ENCODE measurements at places on chromosomes 13 and 19. TPM values are rescaled to one million over a fixed set of nuclear protein-coding genes. Genes with fewer than 3 reads are reported as not detected.

DNA sequence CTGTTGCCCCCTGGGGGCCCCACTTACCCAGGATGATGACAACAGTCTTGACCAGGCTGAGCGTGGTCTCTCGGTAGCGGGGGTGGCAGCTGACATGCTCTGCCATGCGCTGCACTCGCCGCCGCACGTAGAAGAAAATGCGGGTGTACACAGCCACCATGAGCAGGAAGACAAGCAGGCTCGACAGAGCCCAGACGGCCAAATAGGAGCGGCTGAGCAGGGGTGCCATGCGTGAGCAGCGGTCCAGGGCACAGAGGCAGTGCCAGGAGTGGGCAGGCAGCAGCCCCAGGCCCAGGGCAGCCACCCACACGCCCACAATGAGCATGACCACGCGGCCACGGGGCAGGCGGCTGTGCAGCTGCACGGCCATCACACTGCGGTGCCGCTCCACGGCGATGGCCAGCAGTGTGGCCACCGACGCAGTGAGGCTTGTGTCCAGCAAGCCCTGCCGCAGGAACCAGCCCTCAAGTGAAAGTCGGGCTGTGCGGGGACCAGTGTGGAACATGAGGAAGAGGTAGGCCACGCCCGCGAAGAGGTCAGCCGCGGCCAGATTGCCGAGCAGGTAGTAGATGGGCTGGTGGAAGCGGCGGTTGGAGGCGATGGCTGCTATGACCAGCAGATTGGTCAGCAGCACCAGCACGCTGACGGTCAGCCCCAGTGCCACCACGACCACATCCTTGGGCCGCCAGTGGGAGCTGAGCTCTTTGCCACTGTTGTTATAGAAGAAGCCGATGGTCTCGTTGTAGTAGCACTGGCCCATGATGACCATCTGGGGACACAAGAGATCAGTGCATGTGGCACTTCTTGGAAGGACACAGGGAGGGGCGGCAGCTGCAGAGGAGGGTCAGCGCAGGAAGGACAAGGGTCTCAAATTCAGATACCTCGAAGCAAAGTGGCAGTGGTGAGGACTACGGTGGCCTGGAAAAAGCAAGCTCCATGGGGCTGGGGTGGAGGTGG, 1.2 kb downstream of the LPAR2 start:
- peak overlapping the region; percentile 92 for H3K27ac ChIP-seq
- DNase-seq = no peak
- peaks cover 35% of the 10 kb centered on the region for H3K36me3 ChIP-seq

GRCh38 chr19:39133431-39134270, 8.1 kb downstream of the PAK4 start:
- no peaks in the 10 kb centered on the region for H3K4me1 ChIP-seq
- DNase-seq = no peak
- H3K27me3 ChIP-seq = no peaks in the 10 kb centered on the region
- no peak overlapping the region for H3K4me3 ChIP-seq
- no peaks in the 10 kb centered on the region for H3K36me3 ChIP-seq

GRCh38 chr13:19726611-19727010, 56.1 kb downstream of the PSPC1 start:
- DNase-seq = no peak
- H3K4me1 ChIP-seq = no peaks in the 10 kb centered on the region
- H3K27me3 ChIP-seq = no peaks in the 10 kb centered on the region
- H3K36me3 ChIP-seq = peaks cover 5% of the 10 kb centered on the region
- H3K4me3 ChIP-seq = no peak overlapping the region
- H3K27ac ChIP-seq = no peak overlapping the region

- DNase-seq = no peak
- no peaks in the 10 kb centered on the region for H3K36me3 ChIP-seq
- H3K27ac ChIP-seq = no peak overlapping the region
- H3K4me1 ChIP-seq = peaks cover 18% of the 10 kb centered on the region
- H3K4me3 ChIP-seq = no peak overlapping the region
Observed at GRCh38 chr13:99980824-99981734, 505 bp upstream of the ZIC2 start.

- H3K36me3 ChIP-seq = no peaks in the 10 kb centered on the region
- no peaks in the 10 kb centered on the region for H3K27me3 ChIP-seq
- no peaks in the 10 kb centered on the region for H3K4me1 ChIP-seq
- no peak overlapping the region for H3K27ac ChIP-seq
- DNase-seq = no peak
- no peak overlapping the region for H3K4me3 ChIP-seq
Observed at GRCh38 chr13:26517936-26518335, 39.5 kb upstream of the WASF3 start.

GRCh38 chr13:29935309-29935981, 85.0 kb upstream of the UBL3 start:
- no peaks in the 10 kb centered on the region for H3K36me3 ChIP-seq
- peak overlapping the region; percentile 71 for H3K27ac ChIP-seq
- no peaks in the 10 kb centered on the region for H3K27me3 ChIP-seq

GRCh38 chr19:16529466-16530144, 12.6 kb downstream of the CHERP start:
- H3K27me3 ChIP-seq = no peaks in the 10 kb centered on the region
- no peak overlapping the region for H3K4me3 ChIP-seq
- H3K27ac ChIP-seq = no peak overlapping the region
- no peak for DNase-seq
- no peaks in the 10 kb centered on the region for H3K4me1 ChIP-seq

DNA sequence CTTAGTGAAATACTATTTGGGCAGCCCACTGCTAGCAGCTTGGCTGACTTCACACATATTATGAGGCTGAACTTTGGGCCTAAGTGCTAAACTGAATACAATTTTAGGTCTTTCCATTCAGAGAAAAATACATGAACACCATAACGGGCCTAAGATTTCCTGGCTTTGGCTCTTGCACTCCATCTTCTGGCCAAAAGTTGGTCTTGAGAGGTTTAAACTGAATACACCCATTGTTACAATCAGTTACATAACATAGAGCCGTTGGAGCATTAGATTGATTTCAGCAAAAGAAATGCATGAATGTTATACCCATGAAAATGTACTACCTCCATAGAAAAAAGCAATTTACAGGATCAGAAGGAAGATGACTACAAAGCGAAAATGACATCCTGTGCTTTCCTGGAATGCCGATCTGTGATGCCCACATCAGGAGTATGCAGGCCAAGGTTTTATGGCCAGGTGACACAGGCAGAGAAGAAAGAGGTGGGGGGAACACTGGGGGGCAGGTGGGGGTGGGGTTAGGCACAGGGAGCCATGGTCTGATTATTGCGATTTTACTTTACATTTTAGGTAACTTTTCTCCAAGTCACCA, 11.1 kb upstream of the SHISA2 start:
- peak; percentile 66 for DNase-seq
- H3K36me3 ChIP-seq = no peaks in the 10 kb centered on the region
- no peak overlapping the region for H3K4me3 ChIP-seq
- H3K4me1 ChIP-seq = no peaks in the 10 kb centered on the region
- H3K27me3 ChIP-seq = no peaks in the 10 kb centered on the region

- peaks cover 5% of the 10 kb centered on the region for H3K4me1 ChIP-seq
- H3K27me3 ChIP-seq = no peaks in the 10 kb centered on the region
- DNase-seq = no peak
- H3K36me3 ChIP-seq = peaks cover 5% of the 10 kb centered on the region
Observed at GRCh38 chr13:112709825-112710783, 20.3 kb downstream of the ATP11A start.

DNA sequence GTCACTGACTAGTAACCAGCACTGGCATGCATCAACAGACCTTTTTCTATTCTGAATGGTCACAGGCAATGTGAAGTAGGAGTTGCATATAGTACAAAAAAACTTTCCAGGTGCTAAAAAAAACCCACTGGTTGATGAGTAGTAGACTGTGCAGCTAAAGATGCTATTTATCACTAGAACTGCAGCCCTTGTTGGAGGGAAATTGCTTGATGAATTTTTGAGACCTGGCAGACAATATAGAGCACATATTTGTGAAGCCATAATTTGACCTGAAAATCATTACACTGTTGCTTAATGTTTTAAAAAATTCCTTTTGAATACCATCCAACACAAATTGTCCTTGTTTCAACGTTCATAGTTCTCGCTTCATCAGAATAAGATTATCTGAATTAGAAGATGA, 441.0 kb downstream of the KLF12 start:
- H3K36me3 ChIP-seq = peaks cover 15% of the 10 kb centered on the region
- no peak for DNase-seq
- H3K4me3 ChIP-seq = no peak overlapping the region
- no peak overlapping the region for H3K27ac ChIP-seq

DNA sequence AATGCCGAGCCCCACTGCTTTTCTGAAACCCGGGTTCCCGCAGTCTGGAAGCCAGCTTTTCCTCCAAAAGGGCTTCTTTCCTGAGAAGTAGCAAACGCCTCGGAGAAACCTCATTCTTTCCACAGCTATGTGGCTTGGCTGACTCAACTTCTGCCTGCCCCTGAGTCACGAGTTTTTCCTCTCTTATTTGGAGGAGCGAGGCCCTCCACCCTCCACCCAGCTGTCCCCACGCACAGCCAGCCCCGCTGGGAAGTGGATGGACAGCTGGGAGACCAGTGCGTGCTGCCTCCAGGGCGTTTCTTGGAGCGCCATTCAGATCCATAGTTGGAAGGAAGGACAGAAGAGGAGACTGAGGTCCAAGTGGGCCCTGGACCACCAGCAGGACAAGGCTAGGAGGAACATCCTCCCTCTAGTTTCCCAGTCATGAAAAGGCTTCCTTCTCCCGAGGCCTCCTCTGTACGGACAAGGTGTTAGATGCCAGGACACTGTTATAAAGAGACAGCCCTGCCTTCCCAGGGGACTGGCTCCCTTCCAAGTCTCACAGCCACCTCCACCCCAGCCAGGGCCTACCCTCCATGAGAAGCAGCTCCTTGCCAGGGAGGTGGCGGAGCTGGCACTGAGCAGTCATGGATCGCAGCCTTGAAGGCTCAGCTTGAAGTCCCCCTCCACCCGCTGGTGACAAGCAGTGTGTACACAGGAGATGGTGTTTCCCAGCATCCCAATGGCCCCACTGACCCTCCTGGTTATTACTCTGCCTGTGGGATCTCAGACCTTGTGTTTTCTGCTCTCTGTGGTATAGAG, 2.5 kb upstream of the PLEKHF1 start:
- H3K4me1 ChIP-seq = peaks cover 7% of the 10 kb centered on the region
- H3K27me3 ChIP-seq = no peaks in the 10 kb centered on the region
- H3K4me3 ChIP-seq = no peak overlapping the region
- peaks cover 7% of the 10 kb centered on the region for H3K36me3 ChIP-seq

GRCh38 chr13:40597735-40598365, 68.6 kb downstream of the FOXO1 start:
- no peaks in the 10 kb centered on the region for H3K36me3 ChIP-seq
- no peak for DNase-seq
- H3K4me3 ChIP-seq = no peak overlapping the region
- peaks cover 43% of the 10 kb centered on the region for H3K4me1 ChIP-seq
- no peaks in the 10 kb centered on the region for H3K27me3 ChIP-seq

- H3K36me3 ChIP-seq = no peaks in the 10 kb centered on the region
- no peak overlapping the region for H3K4me3 ChIP-seq
- no peak for DNase-seq
- peaks cover 11% of the 10 kb centered on the region for H3K4me1 ChIP-seq
Observed at GRCh38 chr13:33744589-33745369, 73.2 kb upstream of the RFC3 start.

GRCh38 chr13:21668732-21669275, 2.1 kb upstream of the FGF9 start:
- H3K27ac ChIP-seq = no peak overlapping the region
- DNase-seq = peak; percentile 11
- H3K4me3 ChIP-seq = peak overlapping the region; percentile 92
- H3K4me1 ChIP-seq = peaks cover 19% of the 10 kb centered on the region
- H3K36me3 ChIP-seq = no peaks in the 10 kb centered on the region

- no peak for DNase-seq
- no peak overlapping the region for H3K4me3 ChIP-seq
- H3K27me3 ChIP-seq = no peaks in the 10 kb centered on the region
- no peak overlapping the region for H3K27ac ChIP-seq
- H3K36me3 ChIP-seq = no peaks in the 10 kb centered on the region
- no peaks in the 10 kb centered on the region for H3K4me1 ChIP-seq
Observed at GRCh38 chr19:14786421-14786851, 8.1 kb upstream of the ADGRE2 start.

GRCh38 chr19:57664269-57665127, 4.2 kb upstream of the ZSCAN4 start:
- peaks cover 3% of the 10 kb centered on the region for H3K4me1 ChIP-seq
- H3K27me3 ChIP-seq = no peaks in the 10 kb centered on the region
- H3K27ac ChIP-seq = no peak overlapping the region
- DNase-seq = peak; percentile 2
- H3K4me3 ChIP-seq = no peak overlapping the region

DNA sequence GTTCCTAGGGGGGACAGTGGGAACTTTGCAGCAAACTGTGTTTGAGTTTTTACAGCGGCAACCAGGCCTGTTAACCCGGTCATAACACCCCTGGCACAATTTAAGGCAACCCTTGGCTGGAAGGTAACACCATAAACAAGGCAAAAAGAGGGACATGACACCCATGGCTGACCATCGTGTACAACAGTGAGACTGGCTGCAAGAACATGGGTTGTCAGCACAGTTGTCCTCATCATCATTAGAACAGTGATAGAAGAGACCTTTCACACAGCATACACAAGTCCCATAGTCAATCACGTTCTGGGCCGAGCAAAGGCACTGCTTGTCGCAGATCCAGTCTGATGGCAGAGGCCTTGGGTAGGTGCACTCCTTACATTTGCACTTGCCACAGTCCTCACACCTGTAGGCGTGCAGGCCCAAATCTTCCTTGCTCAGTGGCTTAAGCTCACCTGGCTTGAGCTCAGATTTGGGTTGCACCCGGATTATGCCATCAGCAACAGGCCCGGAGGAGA, 4.1 kb downstream of the SPRY2 start:
- DNase-seq = no peak
- no peaks in the 10 kb centered on the region for H3K27me3 ChIP-seq
- H3K27ac ChIP-seq = no peak overlapping the region
- no peak overlapping the region for H3K4me3 ChIP-seq

DNA sequence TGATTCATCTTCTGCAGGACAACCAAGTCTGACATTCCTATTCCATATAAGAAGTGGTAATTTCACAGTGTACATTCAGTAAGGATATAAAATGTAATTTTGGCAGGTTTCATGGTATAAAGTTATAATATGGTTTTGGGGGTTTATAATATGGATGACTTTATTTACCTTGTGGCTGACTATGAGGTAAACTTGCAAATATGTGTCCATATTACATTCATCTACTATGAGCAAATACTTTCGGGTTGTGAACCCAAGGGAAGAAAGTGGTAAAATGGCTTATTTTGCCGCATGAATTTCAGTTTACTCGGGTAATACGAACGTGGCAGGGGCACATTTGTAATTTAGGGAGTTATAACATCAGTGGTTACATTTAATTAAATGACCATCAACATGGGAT, 86.7 kb upstream of the TNFSF11 start:
- H3K36me3 ChIP-seq = no peaks in the 10 kb centered on the region
- H3K4me1 ChIP-seq = no peaks in the 10 kb centered on the region
- H3K27me3 ChIP-seq = no peaks in the 10 kb centered on the region
- no peak overlapping the region for H3K4me3 ChIP-seq
- DNase-seq = no peak
- no peak overlapping the region for H3K27ac ChIP-seq

GRCh38 chr19:3673506-3674439, 26.5 kb downstream of the PIP5K1C start:
- H3K4me3 ChIP-seq = no peak overlapping the region
- H3K27me3 ChIP-seq = no peaks in the 10 kb centered on the region
- H3K27ac ChIP-seq = no peak overlapping the region
- no peaks in the 10 kb centered on the region for H3K36me3 ChIP-seq
- peaks cover 9% of the 10 kb centered on the region for H3K4me1 ChIP-seq
- DNase-seq = no peak

The PLK5 gene
- not detected for total RNA-seq

The SERPINE3 gene
- total RNA-seq = not detected

The PROZ gene
- total RNA-seq = 0.46 TPM

The CASP14 gene
- not detected for total RNA-seq

The GPR108 gene
- total RNA-seq = 60.3 TPM

The LYL1 gene
- total RNA-seq = 9.1 TPM

The ISYNA1 gene
- 42.5 TPM for total RNA-seq

The MIDN gene
- total RNA-seq = 102 TPM

The SIGLEC9 gene
- 2.2 TPM for total RNA-seq

The KXD1 gene
- 74.7 TPM for total RNA-seq

The KLK14 gene
- total RNA-seq = 0.73 TPM

The KANK3 gene
- 1.8 TPM for total RNA-seq

Data from naive thymus-derived CD4-positive, alpha-beta T cell (primary cell).